Adipocyte (in vitro differentiated cells): ENCODE measurements at places on chromosomes 1 and 21.

GRCh38 chr21:23968008-23968407 is 1639.3 kb downstream of the MRPL39 start:
- no peak for DNase-seq

DNA sequence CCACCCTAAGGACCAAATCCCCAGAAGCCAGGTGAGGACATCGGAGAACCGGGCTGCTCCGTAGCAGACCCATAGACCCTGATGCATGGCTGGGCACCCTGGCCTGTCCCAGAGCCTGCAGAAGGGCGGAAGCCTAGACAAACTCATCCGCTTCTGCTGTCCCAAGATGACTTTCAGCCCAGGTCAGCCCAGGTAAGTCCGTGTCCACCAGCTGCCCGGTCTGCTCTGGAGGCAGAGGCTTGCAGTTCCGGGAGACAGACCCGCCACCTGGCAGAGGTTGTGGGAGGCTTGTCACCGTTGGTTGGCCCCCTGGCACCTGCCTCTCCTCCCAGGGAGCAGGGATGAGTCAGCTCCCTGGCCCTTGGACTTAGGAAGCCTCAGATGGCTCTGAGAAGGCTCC is 22.8 kb upstream of the POFUT2 start:
- no peak for DNase-seq

- DNase-seq: no peak
Measured at GRCh38 chr21:30935121-30935888, 53.9 kb upstream of the KRTAP11-1 start.

- DNase-seq: no peak
Measured at GRCh38 chr1:248786156-248786555, 30.6 kb upstream of the LYPD8 start.

- no peak for DNase-seq
Measured at GRCh38 chr21:38307771-38308531, 51.2 kb downstream of the KCNJ15 start.

DNA sequence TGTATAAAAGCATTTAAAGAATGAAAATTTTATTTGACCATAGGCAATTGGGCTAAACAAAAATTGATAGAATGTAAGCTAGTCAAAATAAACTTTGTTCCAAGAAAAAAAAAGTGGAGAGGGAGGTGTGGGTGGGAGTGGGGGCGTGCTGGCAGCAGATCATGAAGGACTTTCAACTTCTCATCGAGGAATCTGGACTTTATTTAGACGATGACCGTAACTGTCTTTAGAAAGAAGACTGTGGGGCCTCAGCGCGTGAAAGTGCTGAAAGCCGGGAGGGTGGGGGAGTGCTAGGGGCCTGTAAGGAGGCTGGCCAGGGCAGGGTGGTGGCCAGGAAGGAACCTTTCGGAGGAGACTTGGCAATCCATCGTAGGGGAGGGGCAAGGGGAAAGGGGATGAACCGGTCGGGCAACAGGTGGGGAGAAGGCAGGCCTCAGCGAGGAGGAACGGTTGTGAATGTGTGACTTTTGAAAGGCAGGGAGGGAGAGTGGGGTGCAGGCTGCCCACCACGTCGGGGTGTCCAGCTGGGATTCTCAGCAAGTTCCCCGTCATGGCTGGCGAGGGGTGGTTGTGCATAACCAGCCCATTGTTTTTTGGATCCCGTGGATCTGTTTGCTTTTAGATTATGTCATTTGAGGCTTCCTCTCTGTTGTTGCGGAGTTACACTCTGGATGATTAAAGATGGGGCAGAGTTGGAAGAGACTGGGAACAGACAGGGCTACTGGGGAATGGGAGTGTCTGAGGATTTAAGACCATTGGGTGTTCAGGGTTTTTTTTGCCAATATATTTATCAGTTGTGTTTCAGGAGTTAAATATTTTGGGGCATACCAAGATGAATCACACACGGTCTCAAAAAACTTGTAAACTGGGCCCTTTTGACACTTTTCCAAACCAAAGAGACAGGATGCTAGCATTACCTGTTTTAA is 35.5 kb downstream of the HUNK start:
- peak; percentile 66 for DNase-seq
